ENCODE measurements at places on chromosomes 7 and 10.
A peak's percentile ranks its signal among the peaks of the same experiment; 100 is the strongest.

DNA sequence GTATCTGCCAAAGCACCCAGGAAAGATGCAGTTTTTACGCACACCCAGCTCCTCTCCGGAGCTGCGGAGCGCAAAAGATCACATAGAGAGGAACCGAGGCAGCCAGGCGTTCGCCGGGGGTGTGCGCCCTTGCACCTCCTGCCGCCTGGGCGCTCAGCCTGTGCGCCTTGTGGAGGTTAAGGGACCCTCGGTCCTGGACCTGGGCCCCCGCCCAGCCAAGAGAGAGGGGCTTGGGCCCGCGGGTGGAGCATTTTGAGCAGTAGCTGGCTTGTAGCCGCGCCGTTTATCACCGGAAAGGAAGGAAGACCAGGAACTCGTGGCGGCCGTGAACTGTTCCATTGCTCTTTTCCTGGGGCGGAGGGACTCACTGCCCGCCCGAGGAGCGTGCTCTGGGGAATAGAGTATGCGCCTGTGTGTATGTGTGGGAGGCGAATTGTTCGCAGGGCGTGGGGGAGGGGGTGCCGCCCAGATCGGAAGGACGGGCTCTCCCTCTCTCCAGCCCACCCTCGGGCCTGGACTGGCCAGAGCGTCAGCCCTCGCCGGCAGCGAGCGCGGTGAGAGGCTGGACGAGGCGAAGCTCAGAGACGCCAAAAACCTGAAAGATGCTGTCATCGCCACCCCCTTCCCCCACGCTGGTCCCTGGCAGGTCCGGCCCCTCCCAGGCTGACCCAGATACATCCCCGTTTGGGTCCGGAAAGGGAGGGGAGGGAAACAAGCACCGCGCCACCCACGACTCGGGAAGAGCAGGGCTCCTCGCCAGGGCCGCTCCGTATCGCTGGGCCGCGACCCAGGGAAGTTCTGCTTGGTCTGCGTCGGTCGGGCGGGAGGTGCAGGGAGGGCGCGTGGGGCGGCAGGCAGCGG lies 1.2 kb upstream of the WNT2 start:
- peak; percentile 56 for DNase-seq

- peak; percentile 4 for DNase-seq
Measured at GRCh38 chr7:111108496-111108895, 17.6 kb downstream of the LRRN3 start.

DNA sequence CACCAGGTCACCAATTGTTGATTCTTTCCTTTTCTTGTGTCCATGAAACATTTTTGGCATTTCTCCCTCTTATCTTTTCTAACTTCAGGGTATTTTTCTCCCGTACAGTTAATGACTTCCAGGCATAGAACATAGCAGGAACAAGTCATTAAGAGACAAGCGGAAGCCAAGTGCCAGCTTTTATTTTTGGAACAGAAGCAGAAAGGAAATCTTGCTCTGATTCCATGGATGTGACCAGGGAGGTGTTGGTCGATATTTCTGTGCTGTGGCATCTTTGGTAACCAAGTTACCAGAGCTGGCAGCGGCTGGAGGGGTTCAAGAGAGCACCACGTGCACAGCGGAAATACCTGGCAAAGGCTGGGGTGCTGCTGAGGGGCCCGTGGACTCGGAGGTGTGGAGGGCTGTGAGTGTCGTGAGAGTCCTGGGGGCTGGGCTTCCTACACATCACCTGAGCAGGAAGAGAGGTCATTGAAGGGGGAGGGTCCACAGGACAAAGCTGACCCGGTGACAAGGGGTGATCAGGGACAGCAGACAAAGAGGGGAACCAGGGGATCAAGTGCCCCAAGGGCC lies 1.8 kb downstream of the LLCFC1 start:
- DNase-seq, result no peak

DNA sequence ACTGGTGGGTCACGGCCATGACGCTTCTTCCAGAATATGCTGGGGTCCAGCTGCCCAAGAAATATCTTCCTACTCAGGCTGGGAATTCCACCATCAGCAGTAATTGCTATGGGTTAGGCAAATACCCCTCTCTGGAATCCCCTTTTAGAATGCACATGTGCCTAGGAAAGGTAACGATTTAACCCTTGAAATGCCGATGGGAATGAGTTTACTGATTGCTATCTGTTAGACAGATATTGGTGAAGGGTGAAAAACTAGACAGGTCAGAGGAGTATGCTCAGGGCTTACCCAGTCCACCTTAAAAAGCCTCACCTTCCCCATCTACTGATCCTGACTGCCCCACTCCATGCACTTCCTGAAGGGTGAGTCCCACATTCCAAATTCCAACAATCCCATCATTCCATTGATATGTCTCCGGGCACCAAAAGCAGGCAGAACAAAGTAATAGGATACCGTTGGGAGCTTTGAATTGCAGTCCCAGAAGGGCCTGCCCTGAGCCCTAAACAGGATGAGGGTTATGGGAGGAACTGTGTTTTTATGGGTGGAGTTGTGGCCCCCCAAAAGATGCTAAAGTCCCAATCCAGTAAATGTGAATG lies 59.3 kb downstream of the DLG5 start:
- DNase-seq, result no peak

DNA sequence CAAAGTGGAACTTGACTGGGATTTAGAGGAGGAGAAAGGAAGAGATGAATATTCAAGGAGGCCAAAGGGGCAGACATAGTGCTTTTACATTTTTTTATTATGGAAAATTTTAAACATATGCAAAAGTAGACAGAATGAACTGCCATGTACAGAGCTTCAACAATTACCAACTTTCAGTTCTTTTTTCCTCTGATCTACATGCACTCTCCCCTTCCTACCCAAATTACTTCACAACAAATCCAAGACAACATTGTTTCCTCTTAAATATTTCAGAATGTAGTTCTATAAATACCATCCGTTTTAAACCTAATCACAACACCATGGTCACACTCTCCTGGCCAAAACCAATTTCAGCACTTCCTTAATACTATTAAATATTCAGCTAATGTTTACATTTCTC lies 83.5 kb upstream of the FZD1 start:
- no peak for DNase-seq

DNA sequence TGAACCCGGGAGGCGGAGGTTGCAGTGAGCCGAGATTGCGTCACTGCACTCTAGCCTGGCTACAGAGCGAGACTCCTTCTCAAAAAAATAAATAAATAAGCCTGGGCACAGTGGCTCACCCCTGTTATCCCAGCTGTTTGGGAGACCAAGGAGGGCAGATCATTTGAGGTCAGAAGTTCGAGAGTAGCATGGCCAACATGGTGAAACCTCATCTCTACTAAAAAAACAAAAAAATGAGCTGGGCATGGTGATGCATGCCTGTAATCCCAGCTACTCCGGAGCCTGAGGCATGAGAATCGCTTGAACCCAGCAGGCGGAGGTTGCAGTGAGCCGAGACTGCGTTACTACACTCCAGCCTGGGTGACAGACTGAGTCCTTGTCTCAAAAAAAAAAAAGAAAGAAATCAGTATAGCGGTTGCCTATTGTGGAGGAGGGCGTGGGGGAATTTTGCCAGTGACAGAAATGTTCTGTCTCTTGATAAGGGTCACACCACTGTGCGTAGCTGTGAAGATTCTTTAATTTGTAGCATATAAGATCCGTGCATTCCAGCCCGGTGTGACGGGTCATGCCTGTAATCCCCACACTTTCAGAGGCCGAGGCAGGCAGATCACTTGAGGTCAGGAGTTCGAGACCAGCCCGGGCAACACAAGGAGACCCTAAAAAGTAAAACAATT lies 17.9 kb upstream of the EIF3B start:
- DNase-seq, result no peak

DNA sequence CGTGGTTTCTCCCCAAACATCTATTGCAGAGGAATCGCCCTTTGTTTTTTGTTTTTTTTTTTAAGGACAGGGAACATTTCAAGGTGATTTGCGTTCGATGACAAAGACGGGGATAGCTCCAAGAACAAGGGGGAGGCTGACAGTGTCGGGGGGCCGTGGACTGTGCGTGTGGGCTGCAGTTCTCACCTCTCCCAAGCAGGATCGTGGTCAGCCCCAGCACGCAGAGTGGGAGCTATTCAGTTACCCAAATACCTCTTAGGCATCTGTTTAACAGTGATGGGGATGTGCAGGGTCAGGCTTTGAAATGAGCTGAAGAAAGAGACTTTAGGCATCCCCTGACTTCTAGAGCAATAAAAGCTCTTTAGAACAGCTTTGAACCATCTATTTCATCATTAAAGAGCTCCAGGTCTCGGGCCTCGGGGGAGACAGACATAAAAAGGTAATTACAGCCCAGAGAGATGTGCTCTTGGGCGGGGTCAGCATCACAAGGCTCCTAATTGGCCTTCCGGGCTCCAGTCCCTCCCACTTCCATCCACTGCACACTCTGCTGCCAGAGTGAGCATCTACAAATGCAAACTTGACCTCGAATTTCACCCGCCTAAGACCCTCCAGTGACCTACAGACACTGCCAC lies 97.3 kb downstream of the MYL10 start:
- DNase-seq, result no peak

DNA sequence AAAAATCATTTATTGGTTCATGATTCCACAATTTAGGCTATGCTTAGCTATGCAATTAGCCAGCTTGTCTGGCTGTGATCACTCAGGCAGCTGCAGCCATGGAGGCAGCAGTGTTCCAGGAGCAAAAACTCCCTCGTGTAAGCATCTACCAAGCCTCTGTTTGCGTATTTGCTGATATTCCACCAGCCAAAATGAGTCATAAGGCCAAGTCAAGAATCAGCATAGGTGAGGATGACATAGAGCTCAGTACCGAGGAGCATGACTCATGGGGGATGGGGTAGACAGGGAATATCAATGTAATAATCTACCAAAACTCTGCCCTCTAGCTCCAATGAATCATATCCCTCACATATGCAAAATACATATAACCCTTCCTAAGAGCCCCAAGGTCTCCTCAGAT lies 63.3 kb downstream of the IMMP2L start:
- DNase-seq, result peak; percentile 13

DNA sequence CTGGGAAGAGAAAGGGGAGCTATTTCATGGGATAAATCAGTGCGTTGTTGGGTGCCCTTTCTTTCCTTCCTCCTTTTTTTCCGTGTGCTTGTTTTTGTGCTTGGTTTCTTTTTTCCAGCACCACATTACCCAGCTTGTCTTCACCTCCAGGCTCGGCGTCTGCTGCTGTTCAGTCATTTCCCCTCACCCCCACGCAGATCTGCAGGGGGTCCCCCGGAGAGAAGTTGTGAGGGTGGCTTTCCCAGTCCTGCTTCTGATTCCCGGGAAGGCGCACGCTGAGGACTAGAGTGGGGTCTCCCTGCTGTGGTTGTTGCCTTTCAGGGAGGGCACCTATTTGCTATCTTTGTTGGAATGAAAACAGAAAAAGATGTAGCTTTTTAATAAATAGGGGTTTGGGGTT lies 1.6 kb downstream of the CAMK1D start:
- no peak for DNase-seq

DNA sequence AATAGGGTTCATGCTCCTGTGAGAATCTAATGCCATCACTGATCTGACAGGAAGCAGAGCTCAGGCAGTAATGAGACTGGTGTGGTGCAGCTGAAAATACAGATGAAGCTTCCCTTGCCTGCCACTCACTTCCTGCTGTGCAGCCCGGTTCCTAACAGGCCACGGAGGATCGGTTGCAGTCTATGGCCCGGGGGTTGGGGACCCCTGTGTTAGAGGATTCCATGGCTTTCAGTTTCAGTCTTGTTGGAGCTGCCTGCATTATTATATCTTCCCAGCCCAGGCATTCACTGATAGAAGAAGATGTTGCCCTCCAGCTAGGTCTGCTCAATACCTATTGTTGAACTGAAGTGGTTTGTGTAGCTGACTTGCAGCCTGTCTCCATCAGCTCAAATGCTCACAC lies 1298.8 kb downstream of the TYW1 start:
- no peak for DNase-seq

GRCh38 chr10:98041352-98042043 lies 11.1 kb upstream of the CRTAC1 start:
- peak; percentile 62 for DNase-seq

DNA sequence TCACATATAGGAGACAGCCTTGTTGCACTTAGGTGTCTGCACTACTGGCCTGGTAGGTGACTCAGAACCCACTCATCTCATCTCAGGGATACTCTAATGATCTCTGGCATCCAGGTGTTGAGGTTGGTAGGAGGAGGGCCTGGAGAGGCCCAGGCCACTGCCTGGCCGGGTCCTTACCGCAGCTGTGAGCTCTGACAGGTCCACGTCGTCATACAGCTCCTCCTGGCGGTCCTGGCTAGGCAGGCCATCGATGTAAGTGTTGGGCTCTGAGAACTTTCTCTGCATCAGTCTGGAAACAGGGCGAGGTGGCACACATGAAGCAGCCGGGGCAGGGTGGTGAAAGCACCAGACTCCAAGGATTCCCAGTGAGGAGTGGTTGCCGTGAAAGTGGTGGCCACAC lies 62.1 kb downstream of the VWA2 start:
- no peak for DNase-seq

DNA sequence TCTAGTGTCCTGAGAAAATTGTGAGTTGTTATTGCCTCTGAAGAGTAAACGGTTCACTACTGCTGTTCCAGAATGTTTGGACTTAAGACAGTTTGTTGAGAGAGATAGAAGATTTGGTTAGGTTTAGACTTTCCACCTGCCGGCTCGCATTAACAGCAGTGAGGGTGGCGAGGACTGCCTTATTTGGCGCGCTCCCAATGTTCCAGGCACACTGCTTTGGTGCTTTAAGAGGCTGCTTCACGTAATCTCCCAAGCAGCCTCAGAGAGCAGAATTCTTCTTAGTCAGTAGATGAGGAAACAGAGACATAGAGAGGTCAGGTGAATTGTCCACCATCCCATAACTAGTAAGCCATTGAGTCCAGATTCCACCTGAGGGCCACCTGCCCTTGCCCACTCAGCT lies 41.1 kb downstream of the GLRX3 start:
- no peak for DNase-seq

- DNase-seq, result no peak
Measured at GRCh38 chr10:62958980-62959379, 142.8 kb upstream of the EGR2 start.

- no peak for DNase-seq
Measured at GRCh38 chr10:119133949-119134348, 30.0 kb downstream of the DENND10 start.

- DNase-seq, result no peak
Measured at GRCh38 chr7:82291931-82292330, 151.6 kb downstream of the CACNA2D1 start.

DNA sequence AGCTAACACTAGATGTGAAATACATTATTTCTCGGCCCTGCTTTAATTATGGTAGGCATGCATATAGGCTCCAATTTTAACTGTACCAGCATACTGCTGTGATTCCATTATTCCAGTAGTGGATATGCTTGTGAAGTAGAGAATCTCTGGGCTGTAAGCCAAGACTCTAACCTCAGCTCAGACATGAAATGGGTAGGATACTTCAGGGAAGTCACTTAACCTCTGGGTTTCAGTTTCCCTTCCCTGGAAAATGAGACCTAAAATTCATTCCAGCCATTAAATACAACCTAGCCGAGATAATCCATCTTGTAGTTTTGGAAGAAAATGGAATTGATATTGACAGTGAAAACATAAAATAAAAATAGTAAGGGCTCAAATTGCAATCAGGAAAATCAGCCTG lies 59.6 kb upstream of the TRIL start:
- DNase-seq, result peak; percentile 58

DNA sequence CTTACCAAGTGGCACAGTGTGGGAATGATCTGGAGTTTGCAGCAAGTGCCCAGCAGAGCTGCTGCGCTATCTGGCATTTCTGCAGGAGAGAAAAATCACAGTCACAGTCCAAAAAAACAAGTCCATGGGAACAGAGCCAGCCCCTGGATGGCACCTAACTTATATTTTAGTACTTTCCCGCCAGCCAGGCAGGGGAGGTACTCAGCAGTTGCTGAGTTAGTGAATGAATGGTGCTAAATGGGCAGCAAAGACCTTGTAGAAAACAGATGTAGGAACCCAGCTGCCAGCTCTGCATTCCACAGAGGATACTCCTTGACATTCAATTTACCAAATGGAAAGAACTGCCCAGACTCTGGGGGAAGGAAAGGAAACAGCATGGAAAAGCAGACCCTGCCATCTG lies 54.5 kb downstream of the GSDME start:
- DNase-seq, result no peak
